ENCODE measurements at places on chromosomes 16 and 17. TPM values are rescaled to one million over a fixed set of nuclear protein-coding genes. Genes with fewer than 3 reads are reported as not detected.

TBC1D26 gene
- total RNA-seq, result not detected

C17orf113 gene
- 1.2 TPM for total RNA-seq

DNA sequence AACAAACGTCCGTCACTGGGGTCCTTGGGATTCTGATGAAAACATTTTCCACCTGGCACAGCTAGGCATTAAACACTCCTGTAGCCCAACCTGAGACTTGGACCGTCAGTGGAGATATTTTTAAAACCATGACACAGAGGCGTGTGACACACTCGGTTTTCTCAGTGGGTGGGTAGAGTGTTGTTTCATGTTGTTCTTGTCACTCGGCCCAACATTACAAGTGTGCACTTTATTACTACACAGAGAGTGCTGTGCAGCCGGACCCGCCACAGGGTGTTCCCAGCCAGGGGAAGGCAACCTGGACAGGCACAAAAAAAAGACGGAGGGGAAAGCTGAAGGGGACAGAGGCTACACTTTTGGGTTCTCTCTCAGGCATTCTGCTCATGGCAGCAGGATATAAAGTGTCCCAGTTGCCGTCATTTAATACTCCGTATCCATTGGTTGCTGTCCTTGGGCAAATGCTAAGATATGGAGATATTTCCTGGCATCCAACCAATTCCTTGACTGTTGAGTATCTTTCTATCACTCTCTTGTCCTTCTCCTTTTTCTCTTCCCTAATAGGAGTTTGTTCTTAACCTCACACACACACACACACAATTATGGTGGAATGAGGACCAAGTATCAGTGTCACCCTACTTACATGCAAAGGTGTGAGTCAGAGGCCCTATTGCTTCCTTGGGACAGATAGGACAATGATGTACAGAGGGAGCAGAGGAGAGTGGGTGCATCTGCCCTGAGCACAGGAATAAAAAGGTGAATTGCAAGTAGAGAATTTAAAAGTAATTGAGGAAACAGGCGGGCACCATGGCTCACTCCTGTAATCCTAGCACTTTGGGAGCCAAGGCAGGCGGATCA is 154.1 kb upstream of the SOX9 start:
- no peaks in the 10 kb centered on the region for H3K36me3 ChIP-seq
- no peak for DNase-seq
- no peak overlapping the region for H3K27ac ChIP-seq
- H3K4me1 ChIP-seq, result peaks cover 5% of the 10 kb centered on the region

GRCh38 chr17:40559564-40559916 is 5.7 kb downstream of the CCR7 start:
- H3K27me3 ChIP-seq, result no peaks in the 10 kb centered on the region
- H3K4me1 ChIP-seq, result peaks cover 62% of the 10 kb centered on the region
- H3K4me3 ChIP-seq, result no peak overlapping the region
- no peak for DNase-seq
- no peaks in the 10 kb centered on the region for H3K36me3 ChIP-seq

DNA sequence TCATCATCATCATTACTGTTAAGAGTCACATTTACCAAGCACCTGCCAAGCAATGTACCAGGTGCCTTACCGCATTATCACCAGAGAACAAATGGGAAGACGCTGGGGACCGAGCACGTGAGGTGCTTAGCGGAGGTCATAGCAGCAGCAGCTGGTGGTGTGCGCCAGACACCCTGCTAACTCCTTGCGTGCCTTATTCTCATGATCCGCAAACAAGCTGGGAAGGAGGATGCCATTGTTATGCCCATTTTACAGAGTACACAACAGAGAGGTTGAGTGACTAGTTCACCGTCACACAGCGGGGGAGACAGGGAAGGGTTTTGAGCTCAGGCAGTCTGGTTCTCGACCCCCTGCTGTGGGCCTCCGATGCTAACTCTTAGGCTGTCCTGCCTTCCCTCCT is 7.3 kb downstream of the ATP2A3 start:
- no peak overlapping the region for H3K4me3 ChIP-seq
- H3K27ac ChIP-seq, result no peak overlapping the region
- peaks cover 21% of the 10 kb centered on the region for H3K4me1 ChIP-seq
- no peaks in the 10 kb centered on the region for H3K27me3 ChIP-seq
- no peaks in the 10 kb centered on the region for H3K36me3 ChIP-seq
- no peak for DNase-seq

- DNase-seq, result no peak
- H3K4me3 ChIP-seq, result no peak overlapping the region
- H3K27me3 ChIP-seq, result no peaks in the 10 kb centered on the region
- no peaks in the 10 kb centered on the region for H3K36me3 ChIP-seq
- H3K27ac ChIP-seq, result no peak overlapping the region
- peaks cover 26% of the 10 kb centered on the region for H3K4me1 ChIP-seq
Observed at GRCh38 chr16:534135-534534, 6.6 kb downstream of the CAPN15 start.

DNA sequence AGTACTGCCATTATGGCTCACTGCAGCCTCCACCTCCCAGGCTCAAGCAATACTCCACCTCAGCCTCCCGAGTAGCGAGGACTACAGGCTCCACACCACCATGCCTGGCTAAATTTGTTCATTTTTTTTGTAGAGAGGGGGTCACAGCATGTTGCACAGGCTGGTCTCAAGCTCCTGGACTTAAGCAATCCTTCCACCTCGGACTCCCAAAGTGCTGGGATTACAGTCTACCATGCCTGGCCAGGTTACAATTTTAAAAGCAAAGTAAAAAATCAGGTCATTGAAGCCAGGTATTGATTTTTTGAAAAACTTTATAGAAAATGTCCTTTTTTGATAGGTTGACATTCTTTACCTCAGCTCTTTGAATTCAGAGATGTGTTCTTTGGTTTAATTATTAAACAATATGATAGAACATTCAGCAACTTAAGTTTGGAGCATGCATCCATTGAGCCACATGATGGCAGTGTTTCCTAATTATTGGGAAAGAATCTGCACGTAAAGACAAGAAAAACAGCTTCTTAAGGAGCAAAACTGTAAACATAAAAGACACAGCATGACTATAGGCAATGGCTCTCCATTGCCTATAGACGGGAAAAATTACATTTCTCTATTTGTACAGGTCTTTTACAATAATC is 1.7 kb upstream of the SLC16A11 start:
- no peaks in the 10 kb centered on the region for H3K36me3 ChIP-seq
- H3K4me3 ChIP-seq, result peak overlapping the region; percentile 28
- no peak overlapping the region for H3K27ac ChIP-seq
- H3K27me3 ChIP-seq, result peaks cover 33% of the 10 kb centered on the region
- no peak for DNase-seq

GRCh38 chr17:77884019-77884418 is 74.5 kb upstream of the TNRC6C start:
- no peak overlapping the region for H3K27ac ChIP-seq
- peaks cover 60% of the 10 kb centered on the region for H3K4me1 ChIP-seq
- peak; percentile 45 for DNase-seq
- no peaks in the 10 kb centered on the region for H3K36me3 ChIP-seq
- H3K4me3 ChIP-seq, result no peak overlapping the region

GRCh38 chr16:66325717-66326376 is 40.6 kb upstream of the CDH5 start:
- no peak overlapping the region for H3K27ac ChIP-seq
- H3K4me1 ChIP-seq, result no peaks in the 10 kb centered on the region
- no peak for DNase-seq
- H3K36me3 ChIP-seq, result no peaks in the 10 kb centered on the region
- peaks cover 5% of the 10 kb centered on the region for H3K27me3 ChIP-seq

- peaks cover 12% of the 10 kb centered on the region for H3K4me1 ChIP-seq
- H3K27ac ChIP-seq, result no peak overlapping the region
- no peaks in the 10 kb centered on the region for H3K36me3 ChIP-seq
Observed at GRCh38 chr17:56681561-56682266, 88.2 kb downstream of the NOG start.

DNA sequence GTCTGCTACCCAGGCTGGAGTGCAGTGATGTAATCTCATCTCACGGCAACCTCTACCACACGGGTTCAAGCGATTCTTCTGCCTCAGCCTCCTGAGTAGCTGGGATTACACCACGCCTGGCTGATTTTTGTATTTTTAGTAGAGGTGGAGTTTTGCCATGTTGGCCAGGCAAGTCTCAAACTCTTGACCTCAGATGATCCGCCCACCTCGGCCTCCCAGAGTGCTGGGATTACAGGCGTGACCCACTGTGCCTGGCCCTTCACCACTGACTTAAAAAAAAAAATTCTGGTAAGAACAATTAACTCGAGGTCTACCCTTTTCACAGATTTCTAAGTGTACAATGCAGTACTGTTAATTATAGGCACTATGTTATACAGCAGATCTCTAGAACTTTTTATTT is 279.4 kb downstream of the PARN start:
- H3K4me1 ChIP-seq, result peaks cover 6% of the 10 kb centered on the region
- no peak overlapping the region for H3K4me3 ChIP-seq
- no peaks in the 10 kb centered on the region for H3K36me3 ChIP-seq

All from heart right ventricle (tissue), 16 donors.